ENCODE measurements at places on chromosomes 12 and 14.
A peak's percentile ranks its signal among the peaks of the same experiment; 100 is the strongest.

- DNase-seq = no peak
These were observed 35.2 kb downstream of the ASCL1 start for GRCh38 chr12:102992720-102993119.

DNA sequence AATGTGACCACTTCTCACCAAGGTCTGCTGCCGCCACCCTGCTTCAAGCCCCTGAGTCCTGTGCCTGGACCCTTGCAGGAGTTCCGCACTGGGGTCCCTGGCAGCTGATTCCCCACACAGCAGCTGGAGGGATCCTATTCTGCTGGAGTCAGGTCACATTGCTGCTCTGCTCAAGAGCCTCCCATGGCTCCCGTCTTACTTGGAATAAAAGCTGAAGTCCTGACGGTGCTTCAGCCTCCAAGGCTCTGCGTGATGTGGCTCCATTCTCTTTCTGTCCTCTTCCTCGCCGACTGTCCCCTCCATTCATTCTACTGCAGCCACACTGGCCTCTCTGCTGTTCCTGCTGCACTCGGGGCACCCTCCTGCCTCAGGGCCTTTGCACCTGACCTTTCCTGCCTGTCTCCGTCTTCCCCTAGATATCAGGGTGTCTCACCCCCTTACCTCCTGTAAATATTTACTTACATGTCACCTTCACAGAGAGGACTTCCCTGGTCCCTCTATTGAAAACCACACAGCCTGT is 7.6 kb upstream of the SDSL start:
- DNase-seq = no peak

DNA sequence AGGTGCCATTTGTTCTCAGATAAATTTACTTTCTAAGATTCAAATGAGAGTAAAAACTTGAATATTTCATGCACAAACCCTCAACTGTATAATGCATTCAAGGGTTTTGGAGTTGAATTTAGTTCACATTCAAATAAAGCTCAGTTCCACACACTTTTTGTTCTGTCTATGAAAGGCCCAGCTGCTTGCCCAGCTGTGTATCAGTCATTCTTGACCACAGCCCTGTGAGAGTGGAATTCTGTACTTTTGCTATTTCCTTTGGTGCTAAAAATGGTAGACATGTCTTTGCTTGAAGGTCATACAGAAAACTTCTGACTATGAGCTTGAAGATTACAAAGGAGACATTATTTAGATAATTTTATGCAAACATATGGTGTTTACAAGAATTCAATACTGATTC is 110.4 kb downstream of the KCNC2 start:
- no peak for DNase-seq

DNA sequence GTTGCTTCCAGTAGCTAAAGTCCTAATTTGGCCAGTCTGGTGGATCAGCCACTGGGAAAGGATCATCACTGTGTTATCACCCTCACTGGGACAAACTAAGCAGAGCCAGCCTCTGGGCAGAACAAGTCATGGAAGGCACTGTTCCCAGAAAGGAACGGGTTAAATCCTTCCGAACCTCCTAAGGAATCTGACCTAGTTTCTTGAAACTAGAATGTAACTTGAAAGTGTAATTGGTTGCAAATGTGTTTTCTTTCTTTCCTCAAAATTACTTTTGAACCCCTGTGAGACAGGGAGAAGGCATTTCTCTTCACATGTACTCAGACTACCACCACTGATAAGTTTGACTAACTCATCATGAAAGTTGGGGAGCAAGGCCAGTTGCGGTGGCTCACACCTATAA is 18.7 kb upstream of the KICS2 start:
- no peak for DNase-seq

GRCh38 chr12:123533672-123534643 is at the start of gene RILPL1:
RILPL1 (minus strand) TSS chr12:123533719; CDS start chr12:123533482, 237 bp downstream.
- DNase-seq = no peak

DNA sequence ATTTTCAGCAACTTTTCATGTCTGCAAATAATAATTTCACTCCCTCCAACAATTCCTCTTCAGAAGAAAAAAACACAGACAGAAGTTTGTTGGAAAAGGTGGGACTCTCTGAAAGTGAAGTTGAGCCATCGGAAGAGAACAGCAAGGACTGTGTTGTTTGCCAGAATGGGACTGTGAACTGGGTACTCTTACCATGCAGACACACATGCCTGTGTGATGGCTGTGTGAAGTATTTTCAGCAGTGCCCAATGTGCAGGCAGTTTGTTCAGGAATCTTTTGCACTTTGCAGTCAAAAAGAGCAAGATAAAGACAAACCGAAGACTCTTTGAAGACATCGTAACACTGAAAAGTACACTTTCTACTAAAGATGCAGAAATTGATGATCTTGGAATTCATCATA is 28.3 kb downstream of the CGRRF1 start:
- no peak for DNase-seq

- no peak for DNase-seq
These were observed 83.7 kb upstream of the ETV6 start for GRCh38 chr12:11565752-11566151.

- DNase-seq = no peak
These were observed 160.0 kb downstream of the FBXL14 start for GRCh38 chr12:1434296-1434955.

DNA sequence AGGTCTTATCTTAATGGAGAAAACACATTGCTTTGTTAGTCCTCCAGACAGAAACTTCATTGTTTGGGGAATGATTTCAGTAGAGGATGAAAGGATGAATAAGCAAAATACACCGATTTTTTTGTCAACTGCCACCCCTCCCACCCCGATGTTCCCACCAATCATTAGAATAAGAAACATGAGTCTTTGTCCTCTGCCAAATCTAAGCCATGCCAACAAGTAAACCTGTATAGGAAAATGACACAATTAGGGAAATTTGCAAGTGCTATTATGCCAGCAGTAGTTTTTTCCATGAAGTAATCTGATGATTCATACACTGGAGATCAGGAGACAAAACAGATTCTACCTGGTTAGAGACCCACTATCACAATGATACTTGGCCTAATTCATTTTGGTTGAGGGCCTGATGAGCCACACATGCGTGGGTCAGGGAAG is 35.9 kb downstream of the FLRT2 start:
- DNase-seq = no peak

DNA sequence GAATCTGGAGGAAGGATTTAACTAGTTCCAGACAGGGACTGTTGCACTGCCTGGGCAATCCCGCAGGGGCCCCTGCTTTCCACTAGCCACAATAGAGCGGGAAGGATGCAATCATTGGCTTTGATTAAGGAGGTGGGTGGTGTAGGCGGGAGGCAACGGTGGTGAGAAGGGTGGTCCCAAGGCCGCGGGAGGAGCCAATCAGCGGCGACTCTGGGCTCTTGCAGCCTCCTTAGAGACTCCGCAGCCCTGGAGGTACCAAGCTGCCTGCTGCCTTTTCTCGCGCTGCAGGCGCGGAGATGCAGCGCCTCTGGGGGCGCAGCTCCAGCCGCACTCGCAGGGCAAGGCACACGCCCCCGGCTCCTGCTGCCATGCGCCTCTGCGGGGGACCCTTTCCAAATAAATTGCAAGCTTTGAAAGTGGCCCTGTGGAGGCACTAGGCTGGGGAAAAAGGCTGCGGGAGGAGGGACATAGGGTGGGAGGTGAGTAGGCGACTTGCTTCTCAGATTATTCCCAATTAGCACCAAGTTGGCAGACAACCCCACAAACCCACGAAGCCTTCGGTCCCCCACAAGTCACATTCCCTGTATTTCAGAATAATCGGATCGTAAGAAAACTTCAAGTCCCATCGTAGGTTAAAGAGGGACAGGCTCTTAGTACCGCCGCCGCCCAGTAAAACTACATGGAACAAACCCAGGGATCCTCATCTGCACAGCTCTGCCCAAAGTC is 858 bp upstream of the KCNA1 start:
- DNase-seq = peak; percentile 53

- DNase-seq = no peak
These were observed 83.9 kb downstream of the BMP4 start for GRCh38 chr14:53872681-53873089.

GRCh38 chr12:109134186-109134917 is 18.0 kb downstream of the ACACB start:
- DNase-seq = no peak

GRCh38 chr12:6745741-6746525 is 7.0 kb downstream of the MLF2 start:
- no peak for DNase-seq

- DNase-seq = no peak
These were observed 1.7 kb upstream of the SCNN1A start for GRCh38 chr12:6376870-6377666.

GRCh38 chr14:69242311-69243224 is 17.4 kb upstream of the GALNT16 start:
- DNase-seq = peak; percentile 19

- DNase-seq = no peak
These were observed 217.2 kb downstream of the SLC15A4 start for GRCh38 chr12:128606538-128606937.

GRCh38 chr14:61649283-61649682 is 46.0 kb upstream of the HIF1A start:
- no peak for DNase-seq

GRCh38 chr12:119175081-119175480 is 3.6 kb upstream of the HSPB8 start:
- DNase-seq = no peak

DNA sequence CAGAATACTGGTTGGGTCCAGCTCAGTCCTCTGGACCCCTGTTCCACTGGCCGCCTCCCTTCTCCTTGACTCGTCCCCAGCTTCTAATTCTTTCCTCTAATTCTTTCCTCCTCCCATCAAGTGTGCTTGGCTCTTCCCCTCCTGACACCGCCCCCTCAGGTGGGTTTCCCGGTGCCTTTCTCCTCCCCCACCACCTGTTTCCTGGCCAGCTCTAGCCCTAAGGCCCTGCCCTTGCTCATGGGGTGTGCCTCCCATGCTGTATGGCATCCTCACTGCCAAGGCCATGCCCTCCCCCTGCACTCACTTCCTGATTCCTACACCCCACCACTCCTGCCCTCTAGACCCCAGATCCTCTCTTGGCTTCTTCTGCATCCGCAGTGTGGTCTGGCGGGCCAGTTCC is 12.1 kb upstream of the EML1 start:
- DNase-seq = no peak

DNA sequence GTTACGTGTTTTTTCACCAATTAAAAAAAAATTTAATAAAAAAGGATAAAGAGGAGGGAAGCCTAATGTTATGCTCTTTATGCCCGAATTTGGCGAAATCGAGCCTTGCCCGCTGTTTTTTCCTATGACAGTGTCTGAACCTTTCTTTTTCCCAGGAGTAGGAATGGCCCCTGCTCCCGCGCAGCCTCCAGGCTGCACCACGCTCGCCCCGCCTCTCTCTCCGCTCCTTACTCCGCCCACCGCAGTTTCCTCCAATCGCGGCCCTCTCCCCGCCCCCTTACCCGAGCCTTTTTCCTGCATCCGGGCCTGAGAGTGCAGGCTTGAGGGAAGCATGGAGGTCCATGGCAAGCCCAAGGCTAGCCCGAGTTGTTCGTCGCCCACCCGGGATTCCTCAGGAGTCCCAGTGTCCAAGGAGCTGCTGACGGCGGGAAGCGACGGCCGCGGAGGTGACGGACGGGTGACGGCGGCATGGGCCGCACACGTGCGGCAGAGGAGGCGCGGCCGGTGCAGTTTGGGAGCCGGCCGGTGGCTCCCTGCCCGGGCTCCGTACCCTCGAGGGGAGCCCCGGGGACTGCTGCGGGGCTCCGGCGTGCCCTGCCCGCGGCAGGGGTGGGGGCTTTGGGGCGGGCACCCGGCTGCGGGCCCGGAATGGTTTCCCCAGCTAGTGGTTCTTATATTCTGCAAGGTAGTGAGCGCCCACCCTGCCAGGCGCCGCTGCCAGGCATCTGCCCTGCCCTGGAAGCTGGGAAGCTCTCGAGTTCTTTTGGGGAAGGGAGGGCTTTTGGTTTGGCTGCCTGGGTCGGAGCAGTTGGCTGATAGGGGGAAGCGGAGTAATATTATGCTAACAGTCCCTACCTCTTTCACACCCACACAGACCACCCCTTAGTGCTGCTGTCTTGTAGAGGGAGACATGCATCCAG is at the start of gene NOPCHAP1:
TSS of gene NOPCHAP1 (plus strand) at position 295 of the 920 bp plus-strand sequence. CDS start at position 332, 37 bp downstream.
- peak; percentile 89 for DNase-seq

DNA sequence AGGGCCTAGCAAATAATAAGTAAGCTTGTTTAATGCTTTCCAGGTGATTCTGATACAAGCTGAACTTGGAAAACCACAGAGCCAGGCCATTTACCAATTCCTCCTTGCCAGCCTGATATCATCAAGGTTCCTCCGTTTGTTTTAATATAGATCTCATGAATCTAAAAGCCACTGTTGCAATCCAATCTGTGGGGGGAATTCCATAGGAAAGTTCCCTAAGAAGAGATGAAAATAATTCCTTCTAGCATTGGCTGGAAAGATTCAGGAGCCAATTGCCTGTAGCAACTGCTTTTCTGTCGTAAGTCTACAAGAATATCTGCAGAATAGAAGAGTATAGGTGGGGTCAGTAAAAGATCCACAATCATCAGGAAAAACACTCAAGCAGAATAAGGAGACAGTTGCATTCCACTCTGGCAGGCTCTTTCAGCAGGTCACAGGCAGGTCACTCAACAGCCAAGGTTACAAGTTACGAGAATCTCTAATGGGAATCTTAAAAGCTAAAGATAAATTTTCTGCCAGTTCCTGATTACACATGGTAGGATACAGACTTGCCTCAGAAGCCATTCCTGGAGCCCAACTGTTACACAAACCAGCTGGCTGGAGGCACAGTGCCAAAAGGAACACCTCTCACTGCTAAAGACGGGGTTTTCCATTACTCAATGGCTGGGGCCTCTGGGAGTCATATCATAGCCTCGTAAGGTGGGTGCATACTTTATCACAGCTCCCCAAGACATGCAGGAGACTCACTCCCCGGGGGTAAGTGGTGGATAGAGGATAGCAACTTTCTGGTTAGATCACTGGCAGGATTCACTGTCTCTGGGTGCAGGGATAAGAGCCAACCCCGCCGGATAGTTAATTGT is 43.6 kb downstream of the FGD6 start:
- no peak for DNase-seq

- no peak for DNase-seq
These were observed 106.6 kb upstream of the AMN1 start for GRCh38 chr12:31835276-31835882.

GRCh38 chr12:7899755-7900154 is 27.0 kb upstream of the SLC2A14 start:
- DNase-seq = no peak

DNA sequence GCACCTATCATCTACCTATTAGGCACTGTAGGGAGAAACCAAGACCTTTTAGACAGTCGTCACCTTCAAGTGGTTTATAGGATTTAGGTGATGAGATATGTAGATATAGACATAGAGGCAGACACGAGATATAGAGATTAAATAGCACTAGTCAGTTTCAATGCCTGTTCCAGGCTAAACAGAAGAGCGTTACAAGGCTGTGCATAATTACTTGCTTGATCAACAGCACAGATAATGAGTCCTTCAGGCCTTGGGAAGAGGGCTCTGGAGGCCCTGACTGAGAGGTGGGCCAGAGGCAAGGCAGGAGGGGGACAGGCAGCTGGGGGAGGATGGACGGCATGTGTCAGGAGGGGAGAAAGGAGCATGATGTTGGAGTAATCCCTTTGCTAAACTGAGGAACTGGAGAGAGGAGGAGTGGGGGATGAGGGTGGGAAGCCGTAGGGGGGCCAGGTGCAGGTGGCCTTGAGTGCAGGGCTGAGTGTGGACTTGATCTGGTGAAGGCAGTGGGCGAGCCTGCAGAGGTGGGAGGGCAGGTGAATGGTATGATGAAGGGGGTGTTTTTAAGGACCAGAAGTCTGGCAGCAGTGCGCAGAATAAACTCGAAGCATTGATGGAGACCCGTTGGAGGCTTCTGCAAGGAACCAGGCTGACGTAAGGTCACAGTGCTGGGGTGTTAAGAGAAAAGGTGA is 43.9 kb upstream of the ATP23 start:
- no peak for DNase-seq

Data from NCI-H748 treated with DMSO at 0.1 percent for 48 hours (cell line).